ENCODE measurements at places on chromosomes 6 and 20.

- DNase-seq = no peak
Measured at GRCh38 chr20:7912551-7912950, 27.7 kb downstream of the HAO1 start.

DNA sequence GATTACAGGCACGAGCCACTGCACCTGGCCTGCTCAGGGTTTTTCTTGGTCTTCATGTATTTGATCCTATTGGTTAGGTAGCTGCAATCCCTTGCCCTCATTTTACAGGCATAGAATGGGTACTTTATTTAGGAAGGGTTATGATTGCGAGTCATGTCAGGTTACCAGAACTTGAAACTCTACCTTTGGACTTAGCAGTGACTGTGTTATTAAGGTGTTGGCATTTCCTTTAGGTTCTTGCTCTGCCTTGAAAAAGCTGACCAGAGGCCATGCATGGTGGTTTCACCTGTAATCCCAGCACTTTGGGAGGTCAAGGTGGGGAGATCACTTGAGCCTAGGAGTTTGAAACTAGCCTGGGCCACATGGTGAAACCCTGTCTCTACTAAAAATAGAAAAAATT, 24.5 kb downstream of the JARID2 start:
- no peak for DNase-seq

GRCh38 chr6:46733341-46733801, 1.8 kb downstream of the PLA2G7 start:
- no peak for DNase-seq

DNA sequence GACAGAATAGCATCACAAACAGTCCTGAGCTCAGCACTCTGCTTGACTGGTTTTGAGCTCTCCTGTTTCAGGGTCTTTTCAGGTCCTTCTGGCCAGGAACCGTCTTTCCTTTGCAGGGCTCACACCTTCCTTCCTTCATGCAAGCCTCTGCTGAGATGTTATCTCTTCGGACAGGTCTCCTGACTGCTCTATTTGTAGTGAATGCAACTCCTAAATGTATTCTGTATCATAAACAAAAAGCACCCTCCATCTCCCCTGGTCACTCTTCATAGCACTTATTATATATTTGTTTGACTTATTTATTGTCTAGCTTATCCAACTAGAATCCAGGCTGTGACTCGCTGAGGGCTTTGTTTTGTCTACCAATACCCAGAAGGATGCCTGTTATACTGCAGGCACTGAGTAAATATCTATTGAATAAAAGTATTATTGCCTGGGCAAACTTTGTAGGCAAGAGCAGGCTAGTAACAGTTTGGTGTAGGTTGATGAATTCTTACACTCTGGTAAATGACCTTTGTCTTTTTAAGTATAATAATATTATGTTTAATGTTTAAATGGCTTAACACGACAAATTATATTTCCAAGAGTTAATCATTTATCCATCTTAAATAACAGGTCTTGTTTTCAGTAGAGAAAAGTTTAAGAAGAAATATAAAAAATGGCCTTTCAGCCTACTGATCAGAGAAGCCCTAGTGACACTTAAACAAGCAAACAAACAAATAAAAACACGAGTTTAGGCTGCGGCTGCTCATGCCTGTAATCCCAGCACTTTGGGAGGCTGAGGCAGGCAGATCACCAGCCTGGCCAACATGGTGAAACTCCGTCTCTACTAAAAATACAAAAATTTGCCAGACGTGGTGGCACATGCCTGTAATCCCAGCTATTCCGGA, 199.7 kb downstream of the BCAS1 start:
- DNase-seq = no peak

- no peak for DNase-seq
Measured at GRCh38 chr6:159110013-159110412, 59.2 kb upstream of the FNDC1 start.

- no peak for DNase-seq
Measured at GRCh38 chr6:78552435-78552834, 314.9 kb upstream of the IRAK1BP1 start.

DNA sequence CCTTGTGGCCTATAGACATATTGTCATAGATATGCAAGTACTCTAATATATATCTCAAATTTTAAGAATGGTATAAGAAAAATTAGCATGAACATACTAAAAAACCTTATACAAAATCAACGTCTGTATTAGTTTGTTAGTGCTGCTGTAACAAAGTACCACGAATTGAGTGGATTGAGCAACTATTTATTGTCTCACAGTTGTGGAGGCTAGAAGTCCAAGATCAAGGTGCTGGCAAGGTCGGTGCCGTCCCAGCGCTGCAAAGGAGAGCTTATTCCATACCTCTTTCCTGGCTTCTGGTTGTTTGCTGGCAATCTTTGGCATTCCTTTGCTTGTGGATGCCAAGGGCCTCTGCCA, 317.6 kb upstream of the FERMT1 start:
- no peak for DNase-seq

DNA sequence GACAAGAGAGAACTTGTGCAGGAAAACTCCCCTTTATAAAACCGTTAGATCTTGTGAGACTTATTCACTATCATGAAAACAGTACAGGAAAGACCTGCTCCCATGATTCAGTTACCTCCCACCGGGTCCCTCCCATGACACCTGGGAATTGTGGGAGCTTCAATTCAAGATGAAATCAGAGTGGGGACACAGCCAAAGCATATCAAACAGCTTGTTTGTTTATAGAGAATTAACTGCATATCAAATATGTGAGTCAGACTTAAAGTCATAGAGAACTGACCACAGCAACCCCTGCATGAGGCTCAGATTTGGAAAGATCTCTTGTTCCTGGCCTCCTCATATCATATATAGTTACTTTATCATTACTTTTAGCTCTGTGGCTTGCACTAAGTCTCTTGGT, 29.1 kb upstream of the HDAC2 start:
- no peak for DNase-seq

DNA sequence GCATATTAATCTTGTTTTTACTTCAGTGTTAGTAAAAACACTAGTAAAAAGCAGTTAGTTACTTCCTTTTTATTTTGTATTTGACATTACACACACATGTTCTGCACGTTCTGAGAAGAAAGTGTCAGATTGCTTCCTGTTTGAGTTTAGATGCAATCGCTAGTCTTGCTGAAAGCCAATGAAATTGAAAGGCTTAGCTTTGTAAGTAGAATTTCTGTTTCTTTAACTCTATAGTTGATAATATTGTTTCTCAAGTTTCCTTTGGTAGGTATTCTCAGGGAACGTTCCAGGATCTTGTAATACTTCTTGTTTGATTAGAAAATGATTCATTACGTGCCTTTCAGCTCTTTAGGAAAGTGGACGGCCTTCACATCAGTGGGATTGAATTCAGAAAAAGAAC, 55.0 kb downstream of the CDKAL1 start:
- no peak for DNase-seq

GRCh38 chr6:19837511-19838441, 606 bp downstream of the ID4 start:
- DNase-seq = no peak

DNA sequence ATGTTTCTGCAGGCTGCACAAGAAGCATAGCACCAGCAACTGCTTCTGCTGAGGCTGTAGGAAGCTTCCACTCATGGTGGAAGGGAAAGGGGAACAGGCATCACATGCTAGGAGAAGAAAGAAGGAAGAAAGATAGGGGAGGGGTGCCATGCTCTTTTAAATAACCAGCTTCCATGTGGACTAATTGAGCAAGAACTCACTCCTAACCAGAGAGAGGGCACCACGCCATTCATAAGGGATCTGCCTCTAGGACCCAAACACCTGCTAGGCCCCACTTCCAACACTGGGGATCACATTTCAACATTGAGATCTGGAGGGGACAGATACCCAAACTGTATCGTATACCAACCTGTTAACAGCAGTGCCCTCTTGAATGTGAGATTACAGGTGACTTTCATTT, 46.9 kb upstream of the ARMC2 start:
- no peak for DNase-seq

- peak; percentile 25 for DNase-seq
Measured at GRCh38 chr6:13725570-13725969, 13.9 kb upstream of the RANBP9 start.
